Central memory CD4-positive, alpha-beta T cell (primary cell): ENCODE measurements at places on chromosomes 3 and 15.

DNA sequence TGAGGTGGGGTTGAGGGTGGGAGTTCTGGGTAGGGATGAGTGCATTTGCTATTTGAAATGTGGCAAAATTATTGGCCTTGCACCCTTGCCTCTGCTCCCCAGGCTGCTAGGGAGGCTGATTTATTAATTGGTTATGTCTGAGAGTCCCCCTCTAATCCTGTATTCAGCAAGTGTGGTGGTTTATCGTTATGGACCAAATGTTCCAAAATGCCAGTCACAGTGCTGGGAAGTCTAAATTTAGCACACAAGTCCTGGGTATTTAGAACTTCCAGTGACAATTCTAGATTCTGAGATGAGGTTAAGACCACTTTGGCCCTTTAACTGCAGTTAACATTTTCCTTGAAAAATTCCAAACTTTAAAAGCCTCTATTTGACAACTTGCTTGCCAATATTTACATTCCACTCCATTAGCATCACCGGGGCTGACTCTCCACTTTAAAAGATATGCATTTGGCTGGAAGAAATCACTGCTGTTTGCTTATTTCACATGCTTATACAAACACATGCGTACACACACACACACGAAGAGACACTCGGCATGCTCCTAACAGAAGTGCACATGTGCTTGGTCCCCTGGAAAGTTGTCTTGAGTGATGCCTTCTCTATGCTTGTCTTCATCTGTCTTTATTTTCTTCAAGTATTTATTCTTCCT is 247.7 kb downstream of the IL20RB start:
- DNase-seq = no peak

DNA sequence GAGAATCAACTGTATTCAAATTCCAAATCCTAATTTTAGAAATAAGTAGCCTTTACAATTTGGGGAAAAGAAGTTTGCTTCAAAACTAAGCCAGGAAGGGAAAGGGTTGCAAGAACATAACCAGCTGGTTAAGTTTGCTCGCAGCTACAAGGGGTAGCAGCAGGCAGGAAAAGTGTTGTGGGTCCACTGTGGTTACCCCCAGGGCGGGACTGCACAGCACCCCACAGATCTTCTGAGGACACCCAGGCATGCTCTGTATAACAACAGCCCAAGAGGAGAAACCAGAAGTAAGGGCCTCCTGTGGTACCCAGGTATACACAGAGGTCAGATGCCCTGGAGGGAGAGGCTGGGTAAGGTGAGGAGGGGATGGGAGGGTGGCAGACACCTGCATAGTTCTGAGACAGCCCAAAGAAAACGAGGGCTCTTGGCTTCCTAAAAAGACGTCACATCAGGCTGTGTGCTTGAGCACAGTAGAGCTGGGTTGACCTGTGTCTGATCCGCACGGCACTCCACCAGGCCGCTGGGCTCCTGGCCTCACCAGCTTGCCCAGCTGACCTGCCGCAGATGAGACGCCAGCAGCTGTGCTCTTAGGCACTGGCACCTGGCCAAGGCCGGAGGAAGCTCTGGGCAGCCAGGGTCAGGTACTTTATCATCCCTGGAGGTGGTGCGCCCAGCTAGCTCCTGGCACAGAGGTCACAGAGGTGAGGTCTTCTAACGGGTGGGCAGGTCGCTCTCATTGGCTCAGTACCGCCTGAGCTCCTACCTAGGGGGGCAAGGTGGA is 81.8 kb upstream of the SNRPA1 start:
- no peak for DNase-seq

- DNase-seq = no peak
Measured at GRCh38 chr3:139110072-139110830, 65.6 kb upstream of the PRR23C start.

DNA sequence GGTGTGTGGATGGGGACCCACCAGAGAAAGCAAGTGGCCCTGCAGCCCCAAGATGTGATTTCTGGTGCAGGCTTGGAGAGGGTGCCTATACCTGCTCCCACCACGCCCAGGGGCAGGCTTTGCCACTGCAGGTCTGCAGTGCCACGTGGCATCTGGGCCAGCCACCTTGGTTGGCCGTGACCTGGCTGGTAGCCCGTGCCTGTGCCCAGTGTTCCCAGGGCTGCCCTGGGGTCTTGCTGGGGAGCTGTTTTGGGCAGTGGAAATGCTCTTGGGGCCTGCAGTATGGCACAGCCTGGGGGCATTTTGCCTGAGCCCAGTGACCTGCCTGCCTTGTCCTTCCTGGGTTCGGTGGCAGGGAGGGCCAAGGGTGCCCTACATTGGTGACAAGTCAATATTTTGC is 203.4 kb downstream of the UBE3A start:
- no peak for DNase-seq
